ENCODE measurements at places on chromosomes 11 and 22.

GRCh38 chr11:31779374-31779791, 31.7 kb downstream of the PAX6 start:
- DNase-seq, result no peak

DNA sequence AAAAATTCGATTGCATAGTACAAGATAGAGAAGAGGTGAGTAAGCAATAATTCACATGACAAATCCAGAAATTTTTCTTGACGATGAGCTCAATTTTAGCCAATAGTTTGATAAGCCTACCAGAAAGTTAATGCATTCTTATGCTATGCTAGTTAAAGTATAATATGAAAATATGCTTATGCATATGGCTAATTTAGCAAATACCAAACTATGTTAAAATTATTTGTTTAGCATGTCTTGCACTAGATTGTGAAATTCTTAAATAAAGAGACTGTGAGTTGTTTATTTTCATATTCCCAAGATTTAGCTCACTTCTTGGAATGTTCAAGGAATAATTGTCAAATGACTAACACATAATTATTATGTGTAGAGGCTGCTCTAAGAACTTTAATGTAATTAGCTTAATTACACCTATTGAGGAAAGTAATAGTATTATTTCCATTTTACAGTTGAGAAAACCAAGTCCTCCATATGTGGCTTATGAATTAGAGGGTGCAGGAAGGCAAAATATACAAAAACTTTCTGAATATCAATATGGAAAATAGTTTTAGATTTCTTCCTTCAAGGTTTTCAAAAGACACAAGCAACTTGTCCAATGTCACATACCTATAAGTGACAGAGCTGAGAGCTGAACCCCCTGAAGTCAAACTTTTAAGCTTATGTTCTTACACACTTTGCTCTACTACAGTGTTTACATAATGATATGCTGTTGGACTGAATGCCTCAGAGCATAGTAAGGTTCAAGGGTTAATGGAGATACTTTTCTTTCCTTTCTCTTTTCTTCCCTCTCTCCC, 45.9 kb upstream of the ARHGAP20 start:
- no peak for DNase-seq

GRCh38 chr22:30945653-30946052, 22.9 kb downstream of the MORC2 start:
- no peak for DNase-seq

- no peak for DNase-seq
These were observed 45.5 kb downstream of the NRXN2 start for GRCh38 chr11:64677441-64678023.

GRCh38 chr11:66123902-66124301, 53.8 kb downstream of the PACS1 start:
- DNase-seq, result no peak

DNA sequence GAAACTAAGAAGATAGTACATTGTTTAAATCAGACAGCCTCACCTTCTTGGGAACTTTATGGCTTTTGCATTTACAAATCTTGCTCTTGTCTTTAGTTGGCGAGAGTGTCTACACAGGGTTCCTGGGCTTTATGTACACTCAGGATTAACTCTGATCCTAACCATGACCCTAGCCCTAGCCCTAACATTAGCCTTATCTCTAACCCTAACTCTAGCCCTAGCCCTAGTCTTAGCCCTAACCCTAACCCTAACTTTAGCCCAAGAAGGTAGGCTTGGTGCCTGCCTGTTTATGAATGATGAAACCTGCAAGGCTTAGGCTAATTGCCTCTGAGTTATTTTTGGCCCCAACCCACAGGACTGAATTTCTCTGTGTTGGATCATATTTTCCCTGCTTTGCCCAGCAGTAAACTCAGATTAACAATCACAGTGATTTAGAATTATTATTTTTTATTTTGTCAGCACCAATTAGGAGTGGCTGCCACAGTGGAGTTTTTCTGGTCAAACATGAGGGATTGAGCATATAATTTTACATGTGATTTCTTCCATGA, 44.1 kb upstream of the OR9Q1 start:
- no peak for DNase-seq

DNA sequence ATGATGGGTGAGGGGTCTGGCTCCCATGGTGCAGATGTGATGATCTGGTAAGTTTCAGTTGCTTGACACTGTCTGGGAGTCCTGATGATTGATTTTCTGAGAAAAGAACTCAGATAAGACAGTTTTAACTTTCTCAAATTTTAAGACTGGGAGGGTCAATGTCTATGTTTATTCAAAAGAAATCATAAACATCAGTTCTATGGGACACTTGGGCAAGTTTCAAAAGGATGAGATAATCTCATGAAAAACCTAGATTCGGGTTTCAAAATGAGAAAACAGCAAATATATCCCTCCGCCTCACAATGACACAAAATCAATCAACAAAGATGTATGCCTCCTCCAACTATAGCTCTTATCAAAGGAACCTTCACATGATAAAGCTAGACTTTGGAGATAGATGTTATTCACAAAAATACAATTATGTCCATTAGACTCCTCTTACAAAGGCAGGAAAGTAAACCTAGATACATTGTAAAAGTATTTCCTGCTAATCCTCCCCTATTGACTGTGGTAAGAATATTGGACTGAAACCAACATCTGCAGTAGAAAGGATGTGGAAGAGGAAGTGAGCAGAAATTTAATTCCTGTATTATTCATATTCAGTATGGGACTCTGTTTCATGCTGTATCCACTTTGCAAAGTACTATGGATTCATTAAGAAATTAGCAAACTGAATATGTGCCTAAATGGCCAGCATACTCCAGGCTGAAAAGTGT, 21.6 kb downstream of the SVIP start:
- no peak for DNase-seq

DNA sequence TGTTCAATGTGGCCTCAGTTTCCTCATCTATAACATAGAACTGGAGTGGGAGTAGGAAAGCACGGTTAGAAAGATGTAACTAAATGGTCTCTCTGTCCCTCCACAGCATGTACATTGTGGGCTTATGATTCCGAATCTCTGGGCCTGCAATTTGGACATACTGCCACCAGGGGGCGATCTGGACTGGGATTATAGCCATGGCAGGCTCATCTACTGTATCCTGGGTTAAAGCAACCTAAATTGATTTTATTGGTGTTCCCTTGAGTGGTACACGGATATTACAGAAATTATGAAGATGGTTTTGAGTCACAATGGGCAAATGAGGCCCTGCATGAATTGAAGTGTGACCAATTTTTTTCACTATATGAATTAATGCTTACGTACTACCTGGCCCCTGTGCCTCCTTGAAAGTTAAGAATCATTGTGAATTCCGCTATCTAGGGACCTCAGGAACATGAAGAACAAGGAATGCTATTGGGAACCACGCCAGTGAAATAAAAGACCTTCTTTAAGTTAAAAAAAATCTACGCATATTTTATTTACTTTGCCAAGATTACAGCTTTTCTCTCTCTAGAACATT, 32.9 kb downstream of the TST start:
- DNase-seq, result no peak

DNA sequence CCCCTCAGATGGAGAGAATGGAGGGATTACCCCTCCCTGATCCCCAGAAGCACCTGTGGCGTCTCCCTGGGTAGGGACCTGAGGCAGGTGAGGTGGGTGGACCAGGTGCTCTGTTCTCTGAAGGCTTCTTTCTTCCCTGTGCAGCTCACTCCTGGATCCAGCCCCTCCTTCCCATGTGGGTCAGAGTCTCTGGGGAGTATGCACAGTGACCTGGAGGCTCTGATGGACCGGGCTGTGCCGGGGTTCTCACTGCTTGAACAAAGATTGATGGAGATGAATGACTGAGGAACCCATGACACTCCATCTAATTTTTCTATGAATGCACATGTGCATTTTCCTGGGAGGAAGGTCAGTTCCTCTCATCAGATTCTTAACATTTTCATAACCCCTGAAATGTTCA, 78.6 kb upstream of the SHANK2 start:
- no peak for DNase-seq

- no peak for DNase-seq
These were observed 645 bp downstream of the RTCB start for GRCh38 chr22:32411402-32411801.

DNA sequence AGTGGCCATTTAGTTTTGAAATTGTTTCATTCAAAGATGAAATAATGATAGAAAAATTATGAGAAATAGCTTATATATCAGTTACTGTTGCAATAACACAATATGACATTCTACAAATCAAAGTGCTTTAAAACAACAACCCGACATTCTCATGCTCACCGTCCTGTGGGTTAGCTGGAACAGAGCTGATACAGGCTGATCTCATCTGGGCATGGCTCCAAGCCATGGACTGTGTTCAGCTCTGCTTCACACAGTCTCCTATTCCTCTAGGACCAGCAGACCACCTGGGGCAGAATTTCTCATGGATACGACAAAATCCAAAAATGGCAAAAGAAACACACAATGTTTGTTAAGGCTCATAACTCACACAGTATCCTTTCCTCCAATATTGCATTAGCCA, 178.6 kb downstream of the CNTN5 start:
- no peak for DNase-seq

DNA sequence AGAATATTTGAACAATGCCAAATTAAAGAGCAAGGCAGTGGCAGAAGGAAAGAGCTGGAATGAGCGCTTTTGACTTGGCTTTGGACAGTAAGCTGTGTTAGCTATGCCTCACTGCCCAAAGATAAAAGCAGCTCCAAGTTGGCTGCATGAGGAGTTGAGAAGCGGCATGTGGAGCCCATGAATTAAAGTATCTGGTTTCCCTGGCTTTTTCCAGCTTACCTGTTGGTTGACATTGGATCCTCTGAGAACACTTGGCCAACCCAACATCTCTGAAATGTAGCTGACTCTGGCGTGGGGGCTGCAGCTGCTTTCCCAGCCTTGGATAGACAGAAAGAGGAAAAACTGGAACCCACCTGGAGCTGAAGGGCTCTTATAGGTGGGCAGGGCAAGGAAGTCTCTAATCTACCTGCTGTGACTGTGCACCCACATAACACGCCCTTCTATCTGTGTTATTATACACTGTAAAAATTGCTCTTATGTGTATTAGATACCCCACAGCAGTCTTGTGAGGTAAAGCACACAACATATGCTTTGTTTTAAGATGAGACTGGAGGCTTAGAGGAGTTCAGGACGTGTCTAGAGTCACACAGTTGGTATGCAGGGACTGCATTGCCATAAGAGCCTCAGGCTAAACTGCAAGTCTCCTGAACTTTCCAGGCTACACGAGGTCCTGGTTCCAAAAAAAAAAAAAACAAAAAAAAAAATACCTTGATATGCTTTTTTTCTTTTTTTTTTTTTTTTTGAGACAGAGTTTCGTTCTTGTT, 5.8 kb downstream of the UBASH3B start:
- DNase-seq, result no peak

- no peak for DNase-seq
These were observed 88.5 kb downstream of the RNF169 start for GRCh38 chr11:74837191-74837590.

DNA sequence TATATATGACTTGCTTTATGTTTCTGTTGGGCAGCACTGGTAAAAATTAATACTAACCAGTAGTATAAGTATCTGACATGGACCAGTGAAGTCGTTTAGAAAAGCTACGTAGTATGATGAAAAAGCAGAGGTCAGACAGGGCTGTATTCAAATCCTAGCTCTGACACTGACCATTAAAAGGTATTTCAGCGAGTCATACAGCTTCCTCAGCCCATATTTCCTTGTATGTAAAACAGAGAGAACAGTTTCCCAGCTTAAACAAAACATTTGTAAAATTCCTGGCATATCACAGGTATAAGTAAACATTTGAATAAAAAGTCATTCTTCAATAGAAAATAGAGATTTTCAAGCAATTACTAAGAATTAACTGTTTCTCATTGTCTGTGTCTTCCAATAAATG, 4.2 kb downstream of the NOX4 start:
- DNase-seq, result no peak

Measured in putamen (tissue), 1 donor.